ENCODE measurements at places on chromosomes 7 and 10. TPM values are rescaled to one million over a fixed set of nuclear protein-coding genes. Genes with fewer than 3 reads are reported as not detected.
A peak's percentile ranks its signal among the peaks of the same experiment; 100 is the strongest.

- no peak for DNase-seq
Measured at GRCh38 chr10:61795551-61795950, 105.9 kb upstream of the ARID5B start.

DNA sequence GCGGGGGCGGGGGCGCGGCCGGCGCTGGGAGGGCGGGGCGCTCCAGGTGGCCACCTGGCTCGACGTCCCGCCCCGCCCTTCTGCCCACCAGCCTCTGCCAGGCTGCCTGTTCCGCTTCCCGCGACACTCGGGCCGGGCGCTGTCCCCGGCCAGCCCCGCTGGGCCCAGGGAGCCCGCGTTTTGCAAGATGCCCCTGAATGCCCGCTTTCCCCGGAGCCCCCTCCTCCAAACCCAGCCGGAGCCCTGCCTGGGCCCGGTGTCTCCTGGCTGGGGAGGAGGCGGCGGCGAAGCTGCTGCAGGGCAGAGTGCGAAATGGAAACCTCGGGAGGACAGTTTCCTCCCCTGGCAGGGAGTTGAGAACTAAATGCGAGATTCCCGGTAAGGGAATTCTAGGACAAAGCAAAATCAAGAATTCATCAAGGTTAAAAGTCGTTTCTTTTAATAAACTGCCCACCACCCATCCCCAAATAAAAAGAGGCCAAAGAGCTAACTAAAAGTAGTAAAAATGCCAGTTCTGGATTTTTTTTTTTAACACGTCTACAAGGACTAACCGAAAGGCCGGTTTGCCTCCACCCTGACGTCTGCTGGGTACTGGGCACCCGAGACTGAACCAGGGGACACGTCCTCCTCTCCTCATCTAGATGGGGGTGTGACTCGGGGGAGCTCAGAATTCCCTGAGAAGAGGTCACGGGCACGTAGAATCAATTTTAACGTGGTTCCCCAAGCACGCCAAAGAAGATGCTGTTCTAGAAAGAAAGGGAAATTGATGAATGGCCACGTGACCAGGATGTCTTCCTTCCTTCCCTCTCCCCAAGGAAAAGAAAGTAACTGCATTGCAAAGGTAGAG, 200.4 kb upstream of the NFE2L3 start:
- DNase-seq: no peak

DNA sequence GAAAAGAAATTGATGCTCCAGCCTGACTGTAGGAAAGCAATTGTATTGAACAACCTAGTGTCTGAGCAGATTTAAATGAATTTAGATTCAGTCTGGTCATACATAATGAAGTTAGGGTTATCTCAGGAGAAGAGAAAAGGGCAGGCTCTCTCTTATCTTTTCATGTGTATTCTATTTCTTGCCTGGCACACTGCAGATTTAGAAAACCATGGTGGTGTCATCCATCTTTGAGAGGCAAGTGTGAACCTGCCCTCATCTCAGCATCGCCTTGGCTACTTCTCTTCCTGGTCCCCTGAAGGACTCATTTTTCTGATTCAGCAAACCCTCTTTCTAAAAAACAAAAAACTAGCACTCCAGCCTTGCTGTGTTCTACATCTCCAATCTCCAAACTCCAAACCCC, 137.7 kb downstream of the LRRC4 start:
- no peak for DNase-seq

GRCh38 chr10:24858288-24859270, 93.8 kb downstream of the PRTFDC1 start:
- DNase-seq: peak; percentile 87

GRCh38 chr10:12603766-12604470, 254.6 kb downstream of the CAMK1D start:
- no peak for DNase-seq

DNA sequence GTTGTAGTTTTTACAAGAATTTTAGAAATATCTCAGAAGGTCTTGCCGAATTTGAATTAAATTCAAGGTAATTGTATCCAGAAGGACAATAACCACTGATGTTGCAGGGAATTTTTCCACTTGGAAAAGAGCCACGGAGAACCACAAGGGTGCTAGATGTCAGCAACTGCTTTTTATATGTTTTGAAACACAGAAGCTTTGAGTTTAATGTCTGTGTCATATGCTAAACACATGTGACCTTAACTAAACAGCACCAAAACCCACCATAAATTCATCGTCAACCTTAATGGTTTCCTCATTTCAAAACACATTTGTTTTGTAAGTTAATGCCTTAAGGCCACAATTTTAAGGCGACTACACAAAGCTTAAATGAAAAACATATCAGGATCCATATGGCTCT, 106.9 kb downstream of the COL28A1 start:
- DNase-seq: peak; percentile 14

Gene CYP2C19
- total RNA-seq: not detected

GRCh38 chr10:43689955-43690771, 41.5 kb upstream of the ZNF32 start:
- DNase-seq: peak; percentile 45

- no peak for DNase-seq
Measured at GRCh38 chr7:26426096-26426495, 134.4 kb downstream of the SNX10 start.

Gene SCART1
- 1.3 TPM for total RNA-seq

Gene TMEM213
- not detected for total RNA-seq

Gene PRPS1L1
- not detected for total RNA-seq

GRCh38 chr10:83517456-83517855, 621.9 kb upstream of the GHITM start:
- DNase-seq: no peak

DNA sequence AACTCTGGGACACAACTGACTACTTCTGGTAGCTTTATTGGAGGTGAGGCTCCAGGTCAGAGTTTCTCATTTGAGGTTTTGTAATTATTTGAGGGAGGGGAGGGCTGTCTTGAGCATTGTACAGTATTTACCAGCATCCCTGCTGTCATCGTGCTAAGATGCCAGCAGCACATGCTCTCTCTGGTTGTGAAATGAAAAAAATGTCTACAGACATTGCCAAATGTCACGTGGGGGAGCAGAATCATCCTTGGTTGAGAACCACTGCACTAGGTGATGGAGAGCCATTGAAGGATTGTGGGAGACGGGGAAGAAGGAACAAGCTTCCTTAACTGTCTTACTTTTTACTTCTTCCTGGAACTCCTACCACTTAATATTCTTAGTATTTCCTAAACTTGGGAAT, 5.0 kb downstream of the SEPTIN7 start:
- no peak for DNase-seq

DNA sequence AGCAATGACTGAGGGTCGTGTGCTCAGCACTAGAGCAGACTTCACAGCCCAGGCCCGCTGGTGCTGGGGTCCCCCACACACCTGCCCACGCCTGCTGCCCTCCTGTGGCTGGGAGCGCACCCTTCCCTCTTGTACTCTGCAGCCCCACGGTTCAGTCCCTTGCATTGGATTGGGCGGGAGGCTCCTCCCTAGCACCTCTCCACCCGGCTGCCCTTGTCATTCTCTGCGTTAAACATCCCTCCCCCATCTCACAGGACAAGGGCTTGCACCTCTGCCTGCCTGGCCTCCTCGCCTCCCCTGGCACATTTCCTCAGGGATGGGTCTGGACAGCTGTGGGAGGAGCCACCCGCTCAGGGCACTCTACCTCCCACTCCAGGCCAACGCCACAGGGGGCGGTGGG, 68.6 kb downstream of the ALOX5 start:
- DNase-seq: no peak

DNA sequence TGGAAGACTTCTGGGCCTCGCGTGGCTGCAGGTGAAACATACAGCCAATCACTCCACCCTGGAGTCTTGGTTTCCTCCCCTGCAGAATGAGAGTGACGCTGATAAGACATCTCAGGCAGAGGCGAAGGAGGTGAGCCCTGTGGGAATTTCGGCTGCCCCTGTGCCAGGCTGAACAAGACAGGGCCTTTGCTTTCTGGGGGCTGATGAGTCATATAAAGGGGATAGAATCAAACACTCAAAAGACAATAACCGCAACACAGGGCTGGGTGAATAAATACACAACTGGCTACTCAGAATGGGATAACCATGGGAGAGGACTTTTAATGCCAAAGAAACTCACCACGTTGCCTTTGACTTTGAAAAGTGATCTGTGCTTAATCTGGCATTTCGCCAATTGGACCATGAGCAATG, 143.8 kb downstream of the KCNMA1 start:
- no peak for DNase-seq

Gene SAMD9
- 5.3 TPM for total RNA-seq

Gene KLF14
- total RNA-seq: 0.20 TPM

Gene C7orf57
- 1.2 TPM for total RNA-seq

DNA sequence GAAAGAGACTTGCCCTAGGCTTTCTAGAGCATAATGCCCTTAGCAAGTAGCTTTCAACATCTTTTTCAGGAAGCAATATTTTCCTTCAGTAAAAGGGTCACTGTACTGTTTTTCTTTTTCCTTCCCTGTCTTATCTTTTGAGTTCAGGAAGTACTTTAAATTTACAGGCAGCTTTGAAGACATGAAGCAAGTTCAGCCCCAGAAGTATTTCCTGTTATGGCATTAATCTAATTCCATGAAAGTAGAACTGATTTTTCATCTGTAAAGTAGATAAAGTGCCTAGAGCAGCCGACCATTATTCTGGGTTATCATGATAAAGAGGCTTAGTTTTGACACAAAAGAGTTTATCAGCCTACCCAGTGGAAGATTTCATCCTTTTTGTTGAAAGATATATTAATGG, 288.2 kb downstream of the ADK start:
- DNase-seq: no peak

DNA sequence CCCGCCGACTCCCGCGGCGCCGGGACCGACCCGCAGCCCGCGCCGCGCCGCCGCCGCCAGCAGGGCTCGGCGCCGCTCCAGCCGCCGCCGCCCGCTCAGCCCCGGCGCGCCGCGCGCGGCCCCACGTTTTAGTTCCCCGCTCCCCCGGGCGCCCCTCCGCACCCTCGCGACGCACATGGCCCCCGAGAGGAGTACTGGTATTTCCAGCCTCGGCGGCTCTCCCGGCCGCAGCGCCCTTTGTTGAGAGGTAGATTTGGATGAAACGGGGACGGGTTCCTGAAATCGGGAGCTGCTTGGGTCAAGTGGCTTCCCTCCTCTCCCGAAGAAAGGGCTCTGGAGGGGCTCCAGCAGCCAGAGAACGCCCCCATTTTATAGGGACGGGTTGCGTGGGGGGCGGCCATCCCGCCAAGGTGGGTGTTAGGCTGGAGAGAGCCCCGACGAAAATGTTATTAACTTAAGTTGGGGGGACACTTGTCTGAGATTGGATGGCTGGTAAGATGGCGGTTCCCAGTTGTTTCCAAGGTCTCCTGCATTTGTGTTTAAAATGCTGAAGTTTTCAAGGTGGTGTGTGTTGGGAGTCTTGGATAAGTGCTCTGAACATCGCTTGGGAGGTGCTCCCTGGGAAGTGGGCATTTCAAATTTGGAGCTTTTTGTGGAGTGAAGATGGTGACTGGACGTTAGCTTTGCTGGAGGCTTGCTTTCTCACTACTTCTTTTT, 1.2 kb downstream of the BMI1 start:
- DNase-seq: peak; percentile 15
